ENCODE measurements at places on chromosomes 6 and 20.

DNA sequence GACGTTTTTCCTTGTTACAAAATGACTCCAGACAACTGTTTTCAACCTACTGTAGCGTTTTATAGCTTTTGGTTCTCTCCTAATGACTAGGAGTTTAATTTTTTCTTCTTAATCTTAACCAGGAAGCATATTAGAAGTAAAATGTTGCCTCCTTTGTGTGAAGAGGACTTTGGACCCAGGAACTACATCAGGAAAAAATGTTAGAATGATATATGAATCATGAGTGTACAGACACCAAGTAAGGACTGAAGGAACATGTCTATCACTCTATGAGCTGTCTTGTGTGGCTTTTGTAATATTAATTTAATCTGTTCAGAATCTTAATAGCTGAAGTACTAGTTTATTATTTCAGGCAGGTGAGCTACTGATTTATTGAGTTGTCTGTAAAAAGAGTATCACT lies 71.0 kb upstream of the MARCKS start:
- DNase-seq, result no peak

DNA sequence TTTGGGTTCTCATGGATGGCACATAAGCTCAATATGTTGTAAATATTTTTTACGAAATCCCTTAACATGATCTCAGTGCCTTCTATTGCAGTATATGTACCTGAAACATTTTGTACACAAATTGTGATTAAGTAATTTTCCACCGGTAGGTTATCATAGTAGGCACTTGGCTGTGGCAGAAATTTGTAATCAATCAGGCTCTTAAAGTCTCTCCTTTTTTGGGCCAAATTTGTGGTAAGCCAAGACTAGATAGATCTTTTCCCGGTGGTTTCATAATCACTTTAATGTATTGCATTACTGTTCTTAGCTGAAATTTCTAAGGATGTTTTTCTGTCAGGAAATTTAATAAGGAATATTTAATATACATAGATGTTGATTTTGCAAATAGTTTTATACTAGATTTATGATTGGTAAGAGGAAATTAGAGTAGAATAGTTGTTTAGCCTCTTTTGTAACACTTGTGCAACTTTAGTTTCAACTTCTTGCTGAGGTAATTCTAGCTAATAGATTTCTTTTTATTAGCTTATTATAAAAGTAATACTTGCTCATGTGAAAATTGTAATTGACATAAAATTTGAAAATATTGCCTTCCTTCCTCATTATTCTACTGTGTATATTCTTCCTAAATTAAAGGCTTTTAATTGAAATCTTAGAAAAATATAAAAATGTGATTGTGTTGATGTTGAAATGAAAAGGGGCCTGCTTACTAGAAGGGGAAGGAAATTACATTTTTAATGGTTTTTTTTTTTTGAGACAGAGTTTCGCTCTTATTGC lies 3.2 kb downstream of the PCMT1 start:
- no peak for DNase-seq

DNA sequence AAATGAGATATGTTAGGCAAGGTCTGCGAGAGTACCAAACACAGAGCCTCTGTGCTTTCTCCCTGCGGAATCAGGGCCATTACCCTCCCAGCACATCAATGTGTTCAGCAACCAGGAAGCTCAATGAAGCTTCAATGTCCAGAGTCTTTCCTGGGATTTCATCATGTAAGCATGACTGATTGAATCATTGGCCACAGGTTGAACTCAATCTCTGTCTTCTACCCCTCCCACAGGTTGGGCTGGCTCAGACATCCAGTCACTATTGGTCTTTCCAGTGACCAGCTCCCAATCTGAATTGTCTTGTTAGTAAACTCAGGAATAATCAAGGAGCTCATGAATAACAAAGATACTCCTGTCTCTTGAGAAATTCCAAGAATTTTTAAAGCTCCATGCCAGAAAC lies 2.7 kb upstream of the DTD1 start:
- no peak for DNase-seq

DNA sequence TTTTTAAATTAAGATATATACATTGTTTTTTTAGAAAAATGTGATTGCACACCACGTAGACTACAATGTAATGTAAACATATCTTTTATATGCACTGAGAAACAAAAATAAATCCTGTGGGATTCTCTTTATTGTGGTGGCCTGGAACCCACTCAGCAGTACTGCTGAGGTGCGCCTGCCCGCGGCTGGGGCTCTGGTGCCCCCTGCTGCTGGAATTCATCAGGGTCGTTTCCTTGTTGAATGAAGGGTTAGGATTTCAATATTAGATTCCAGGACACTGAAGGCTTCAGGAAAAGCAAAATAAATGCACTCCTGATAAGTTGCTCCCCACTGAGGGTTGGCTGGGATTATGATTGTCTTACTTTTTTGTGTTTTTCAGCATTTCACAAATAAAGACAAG lies 175.8 kb upstream of the GGTLC1 start:
- no peak for DNase-seq

DNA sequence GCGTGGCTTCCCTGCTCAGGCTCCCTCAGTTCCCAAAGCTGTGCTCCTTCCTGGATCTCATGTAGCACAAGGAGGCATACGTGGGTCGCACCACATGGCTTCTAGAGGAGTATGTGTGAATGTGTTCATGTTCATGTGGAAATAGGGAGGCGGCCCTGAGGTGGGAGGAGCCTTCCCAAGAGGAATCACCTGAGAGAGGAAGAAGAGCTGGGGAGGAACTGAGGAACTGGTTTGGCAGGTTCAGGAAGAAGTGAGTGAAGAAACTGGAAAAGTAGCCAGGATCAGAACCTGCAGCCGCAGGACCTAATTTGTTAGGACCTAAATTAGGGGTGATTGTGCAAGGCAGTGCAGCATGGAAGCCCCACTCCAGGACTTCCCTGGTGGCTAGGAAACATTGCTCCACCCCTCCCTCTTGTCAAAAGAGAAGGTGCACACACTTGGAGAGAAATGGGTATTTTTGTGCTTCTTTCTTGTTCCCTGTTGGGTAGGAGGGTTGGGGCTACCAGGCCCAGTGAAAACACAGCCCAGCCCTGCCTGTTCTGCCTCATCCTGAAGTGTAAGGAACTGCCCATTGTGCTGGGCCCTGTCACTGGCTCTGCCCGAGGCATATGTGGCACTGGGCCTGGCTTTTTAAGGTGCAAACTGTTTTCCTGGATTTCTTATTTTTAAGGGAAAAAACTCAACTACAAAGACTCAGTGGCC lies 20.7 kb downstream of the SYNJ2 start:
- DNase-seq, result no peak

- DNase-seq, result no peak
These were observed 108.5 kb downstream of the MANEA start for GRCh38 chr6:95685822-95686221.

- DNase-seq, result no peak
These were observed 51.5 kb downstream of the DSTN start for GRCh38 chr20:17621229-17621968.

Data from NCI-H2081 treated with DMSO at 0.1 percent for 48 hours (cell line).